CD4-positive, alpha-beta T cell treated with Interferon alpha-2 for 1 hour (primary cell): ENCODE measurements at places on chromosomes 1 and 21.

DNA sequence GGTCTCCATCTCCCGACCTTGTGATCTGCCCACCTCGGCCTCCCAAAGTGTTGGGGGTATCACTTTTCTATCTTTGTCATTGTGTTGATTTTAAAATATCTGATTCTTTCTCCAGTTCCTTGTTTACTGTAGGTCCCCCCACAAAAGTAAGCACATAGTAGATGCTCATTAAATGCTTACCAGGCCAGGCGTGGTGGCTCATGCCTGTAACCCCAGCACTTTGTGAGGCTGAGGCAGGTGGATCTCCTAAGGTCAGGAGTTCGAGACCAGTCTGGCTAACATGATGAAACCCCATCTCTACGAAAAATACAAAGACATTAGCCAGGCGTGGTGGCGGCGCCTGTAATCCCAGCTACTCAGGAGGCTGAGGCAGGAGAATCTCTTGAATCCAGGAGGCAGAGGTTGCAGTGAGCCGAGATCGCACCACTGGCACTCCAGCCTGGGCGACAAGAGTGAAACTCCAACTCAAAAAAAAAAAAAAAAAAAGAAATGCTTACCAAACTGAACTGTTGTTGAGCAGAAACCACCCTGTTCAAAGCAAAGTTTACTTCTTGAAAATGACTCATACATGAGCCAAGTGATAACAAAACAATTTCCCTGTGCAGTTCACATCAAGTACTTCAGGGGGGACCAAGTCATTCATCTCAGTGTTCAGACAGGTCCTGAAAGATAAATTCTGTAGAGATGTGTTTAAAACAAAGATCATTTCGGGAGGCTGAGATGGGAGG is 24.3 kb upstream of the NID1 start:
- no peak for DNase-seq

DNA sequence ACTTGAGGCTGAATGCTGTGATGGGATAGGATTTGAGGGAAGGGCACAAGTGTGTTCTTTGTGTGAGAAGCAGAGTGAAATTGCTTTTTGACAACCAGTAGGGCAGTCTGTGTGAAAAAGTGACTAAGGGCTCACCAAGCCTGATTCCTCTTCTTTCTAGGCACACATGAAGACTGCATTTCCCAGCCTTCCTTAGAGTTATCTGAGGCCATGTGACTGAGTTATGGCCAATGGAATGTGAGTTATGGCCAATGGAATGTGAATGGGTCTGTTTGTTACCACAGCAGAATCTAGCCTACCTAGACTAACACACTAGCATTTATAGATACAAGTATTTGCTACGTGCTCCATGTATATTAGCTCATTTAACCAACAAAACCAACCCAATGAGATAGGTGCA is 35.3 kb upstream of the DIRAS3 start:
- DNase-seq, result no peak

- no peak for DNase-seq
Observed at GRCh38 chr1:47785561-47786271, 211.5 kb downstream of the TRABD2B start.

DNA sequence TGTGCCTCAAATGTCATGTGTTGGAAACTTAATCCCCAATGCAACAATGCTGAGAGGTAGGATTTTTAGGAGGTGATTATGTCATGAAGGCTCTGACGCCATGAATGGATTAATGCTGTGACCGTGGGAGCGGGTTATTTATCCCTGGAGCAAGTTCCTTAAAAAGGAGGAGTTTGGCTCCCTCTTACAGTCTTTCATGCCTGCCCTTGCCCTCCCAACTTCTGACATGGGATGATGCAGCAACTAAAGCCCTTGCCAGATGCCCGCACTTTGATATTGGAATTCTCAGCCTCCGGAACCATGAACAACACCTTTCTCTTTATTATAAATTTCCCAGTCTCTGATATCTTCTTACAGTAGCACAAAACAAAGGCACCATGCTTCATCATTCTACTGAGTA is 685.3 kb upstream of the CHRM3 start:
- DNase-seq, result no peak

DNA sequence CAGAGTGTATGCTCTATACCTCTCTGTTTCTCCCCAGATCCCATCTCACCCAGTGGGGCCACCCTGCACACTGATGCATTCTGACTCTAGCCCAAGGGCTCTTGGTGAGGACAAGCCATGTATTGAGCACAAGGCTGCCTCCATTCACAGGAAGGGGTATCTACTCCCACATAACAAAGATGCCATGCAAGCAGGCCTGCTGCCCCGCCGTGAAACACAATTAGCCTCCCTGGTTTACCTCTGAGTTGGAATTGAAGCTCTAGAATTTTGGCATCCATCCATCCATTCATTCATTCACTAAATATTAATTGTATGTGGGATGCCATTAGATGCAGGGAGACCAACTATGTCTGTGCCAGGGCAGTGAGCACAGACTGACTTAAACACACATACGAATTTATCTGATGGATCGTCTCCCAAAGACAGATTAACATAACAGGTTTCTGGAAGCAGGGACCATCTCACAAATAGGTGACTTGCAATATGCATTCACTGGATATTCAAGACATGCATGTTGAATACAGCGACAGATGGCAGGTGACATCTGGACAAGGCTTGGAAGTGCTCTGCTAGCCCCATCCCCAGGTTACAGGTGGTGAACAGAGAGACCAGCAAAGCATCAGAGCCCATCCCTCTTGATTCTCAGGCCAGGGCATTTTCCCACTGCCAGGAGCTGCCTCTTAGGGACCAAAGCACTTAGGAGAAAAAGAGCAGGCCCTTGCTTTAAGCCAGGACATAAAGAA is 34.3 kb downstream of the TRABD2B start:
- DNase-seq, result no peak
